ENCODE measurements at places on chromosomes 1 and 21.
A peak's percentile ranks its signal among the peaks of the same experiment; 100 is the strongest.

- no peak for DNase-seq
These were observed 15.7 kb downstream of the GPR157 start for GRCh38 chr1:9112961-9113880.

DNA sequence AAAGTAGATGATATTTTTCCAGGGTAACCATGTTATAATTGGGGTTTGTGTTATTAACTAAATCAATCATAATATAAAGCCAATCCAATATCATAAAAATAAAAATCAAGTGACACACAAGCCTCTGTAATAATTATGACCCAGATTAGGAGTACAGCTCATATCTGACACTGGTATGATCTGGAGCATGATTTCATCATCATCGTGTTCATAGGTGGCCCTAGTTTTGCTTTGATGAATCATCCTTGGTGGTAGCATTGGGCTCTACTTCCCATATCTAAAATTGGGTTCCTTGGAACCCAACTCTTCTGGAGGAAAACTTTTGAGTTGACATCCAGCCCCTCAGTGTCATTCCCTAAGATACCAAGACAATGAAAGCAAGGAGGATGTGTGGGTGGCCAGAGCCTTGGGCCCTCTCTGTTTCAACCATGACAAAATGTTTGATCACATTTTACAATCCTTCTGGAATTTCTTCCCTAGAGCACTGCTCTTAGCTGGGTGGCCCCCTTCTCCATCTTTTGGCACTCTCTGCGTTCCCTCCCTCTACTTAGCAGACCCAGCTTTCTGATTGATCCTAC is 37.0 kb upstream of the ENAH start:
- DNase-seq: no peak

GRCh38 chr1:206757524-206758266 is 12.9 kb upstream of the IL19 start:
- no peak for DNase-seq

GRCh38 chr1:100868364-100868995 is 26.2 kb downstream of the EXTL2 start:
- DNase-seq: peak; percentile 23

DNA sequence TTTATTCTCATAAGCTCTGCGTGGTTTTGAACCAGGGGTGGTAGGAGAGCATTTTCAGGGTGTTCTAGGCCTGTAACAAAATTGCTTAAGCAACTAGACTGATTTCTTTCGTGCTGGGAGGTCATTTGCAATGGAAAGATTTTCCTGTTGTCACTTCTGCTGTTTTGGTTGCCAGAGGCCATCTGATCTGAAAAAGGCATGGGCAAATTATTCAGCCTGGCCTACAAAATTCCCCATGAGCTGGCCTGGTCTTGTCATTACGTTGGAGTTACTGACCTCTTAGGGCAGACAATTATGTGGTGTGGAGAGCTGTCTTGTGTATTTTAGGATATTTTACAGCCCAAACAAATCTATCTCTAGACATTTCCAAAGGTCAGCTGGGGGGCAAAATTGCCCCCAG is 444.4 kb upstream of the DAB1 start:
- no peak for DNase-seq

GRCh38 chr1:3135073-3135702 is 66.2 kb downstream of the PRDM16 start:
- DNase-seq: no peak

GRCh38 chr1:149942885-149943284 is 6.2 kb upstream of the MTMR11 start:
- no peak for DNase-seq

DNA sequence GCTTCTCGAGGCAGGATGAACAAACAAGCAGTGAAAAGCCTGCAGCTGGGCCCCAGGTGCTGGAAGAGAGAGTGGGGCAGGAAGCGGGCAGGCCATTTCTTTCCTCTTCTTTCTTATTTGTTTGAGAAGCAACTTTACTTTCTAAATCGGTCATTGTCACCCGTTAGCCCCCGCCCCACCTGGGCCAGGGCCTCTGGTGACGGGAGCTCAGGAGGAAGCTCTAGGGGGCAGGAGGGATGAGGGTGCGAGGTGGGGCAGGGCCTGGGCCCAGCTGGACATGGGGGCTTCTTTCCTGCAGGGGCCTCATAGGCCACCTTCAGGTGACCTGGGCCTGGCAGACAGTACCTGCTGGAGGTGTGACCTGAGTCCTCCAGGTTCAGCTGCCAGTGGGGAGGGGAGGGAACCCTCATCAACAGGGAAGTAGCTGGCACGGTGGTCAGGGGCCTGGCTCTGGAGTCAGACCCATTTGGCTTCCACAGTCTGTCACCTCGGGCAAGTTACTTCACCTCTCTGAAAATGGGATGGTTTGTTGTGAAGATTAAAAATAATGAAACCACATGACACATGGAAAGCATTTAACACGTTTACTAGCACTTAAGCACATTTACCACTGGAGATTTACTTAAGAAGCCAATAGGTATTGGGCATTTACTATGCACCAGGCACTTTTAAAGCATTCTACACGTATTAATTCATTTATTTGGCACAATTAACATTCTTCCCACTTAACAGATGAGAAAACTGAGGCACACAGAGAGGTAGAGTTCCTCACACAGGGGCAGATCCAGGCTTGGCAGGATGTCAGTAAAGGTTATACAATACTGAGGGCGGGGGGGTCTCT is 54.1 kb upstream of the ID3 start:
- DNase-seq: no peak

- DNase-seq: no peak
These were observed 237.1 kb downstream of the TM2D1 start for GRCh38 chr1:61487801-61488200.

DNA sequence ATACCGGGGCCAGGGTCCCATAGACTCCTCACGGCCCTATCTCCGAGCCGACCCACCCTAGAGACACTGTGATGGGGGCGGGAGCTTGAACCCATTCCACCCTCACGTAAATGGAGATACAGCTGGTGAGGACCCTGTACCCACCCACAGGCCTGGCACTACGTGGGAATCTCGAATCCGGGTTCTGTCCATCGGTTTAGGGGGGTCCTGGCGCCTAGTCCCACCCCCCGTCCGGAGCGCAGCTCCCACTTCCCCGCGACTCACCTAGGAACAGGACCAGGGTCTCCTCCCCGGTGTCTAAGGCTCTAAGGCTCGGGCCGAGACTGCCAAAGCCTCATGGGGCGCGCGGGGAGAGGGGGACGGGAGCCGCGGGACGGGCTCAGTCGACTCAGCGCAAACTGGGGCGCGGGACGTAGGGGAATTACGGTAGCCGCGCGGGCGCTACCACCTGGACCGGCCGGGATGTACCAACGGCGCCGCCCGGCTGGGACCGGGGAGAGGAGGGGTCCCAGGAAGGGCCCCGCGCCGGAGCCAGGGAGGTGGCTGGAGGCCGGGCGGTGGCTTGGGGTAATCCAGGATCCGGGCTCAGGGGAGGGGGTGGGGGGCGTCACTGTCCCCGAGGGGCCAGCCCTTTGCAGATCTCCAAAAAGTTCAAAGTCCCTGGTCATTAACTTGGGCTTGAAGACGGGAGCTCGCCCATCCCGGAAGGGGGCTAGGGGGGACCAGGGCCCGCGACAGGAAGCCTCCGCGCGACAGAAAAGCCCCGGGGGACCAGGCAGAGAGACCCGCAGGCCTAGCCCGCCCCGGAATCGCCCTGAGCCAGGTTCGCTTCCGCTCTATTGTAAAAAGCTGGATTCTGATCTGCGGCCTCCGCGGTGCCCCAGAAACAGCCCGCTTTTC is 1.0 kb downstream of the PLEKHG5 start:
- DNase-seq: peak; percentile 59

GRCh38 chr1:33346927-33347649 is 26.2 kb upstream of the A3GALT2 start:
- no peak for DNase-seq

DNA sequence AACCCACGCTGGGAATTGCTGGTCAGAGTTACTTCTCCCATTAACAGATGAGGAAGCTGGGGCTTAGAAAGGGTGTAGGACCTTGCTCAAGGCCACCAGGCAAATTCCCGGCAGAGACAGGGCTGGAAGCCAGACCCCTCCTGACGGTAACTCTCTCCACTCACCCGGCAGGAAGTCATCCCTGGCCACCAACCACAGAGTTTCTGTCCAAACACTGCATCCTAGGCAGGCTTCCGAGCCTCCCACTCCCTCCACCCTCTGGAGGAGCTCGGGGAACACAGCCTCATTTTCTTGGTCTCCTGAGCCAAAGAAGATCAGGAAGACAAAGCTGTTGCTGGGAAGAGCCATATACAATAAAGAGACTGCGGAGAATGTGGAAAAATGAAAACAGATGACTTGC is 25.0 kb upstream of the ZNF436 start:
- no peak for DNase-seq

- DNase-seq: no peak
These were observed 17.4 kb downstream of the FMO1 start for GRCh38 chr1:171265686-171266085.

DNA sequence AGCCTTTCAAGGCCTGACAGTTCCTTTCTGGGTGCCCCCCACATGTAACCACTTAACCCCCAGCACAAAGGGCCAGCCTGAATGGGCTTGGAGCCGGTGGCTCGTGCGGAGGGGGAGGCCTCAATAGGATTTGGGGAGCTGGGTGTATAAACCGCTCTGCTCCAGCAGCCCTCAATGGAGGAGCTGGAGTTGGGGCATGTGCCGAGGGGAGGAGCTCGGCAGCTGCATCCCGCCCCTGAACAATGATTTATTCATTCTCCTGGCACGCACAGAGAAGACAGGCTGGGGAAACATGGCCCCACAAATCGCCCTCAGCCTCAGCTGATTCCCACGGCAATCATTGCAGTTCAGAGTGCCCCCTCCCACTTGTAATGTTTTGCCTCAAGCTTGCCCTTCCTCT is 6.9 kb upstream of the C1orf216 start:
- DNase-seq: no peak

- peak; percentile 34 for DNase-seq
These were observed 5.9 kb upstream of the NUF2 start for GRCh38 chr1:163315773-163316374.

- no peak for DNase-seq
These were observed 59.4 kb downstream of the ELK4 start for GRCh38 chr1:205572421-205572820.

GRCh38 chr1:56645677-56646305 is 677 bp downstream of the PRKAA2 start:
- DNase-seq: no peak

Data from NCI-H146 (cell line).